GM04503 (cell line): ENCODE measurements at places on chromosomes 6 and 20.

DNA sequence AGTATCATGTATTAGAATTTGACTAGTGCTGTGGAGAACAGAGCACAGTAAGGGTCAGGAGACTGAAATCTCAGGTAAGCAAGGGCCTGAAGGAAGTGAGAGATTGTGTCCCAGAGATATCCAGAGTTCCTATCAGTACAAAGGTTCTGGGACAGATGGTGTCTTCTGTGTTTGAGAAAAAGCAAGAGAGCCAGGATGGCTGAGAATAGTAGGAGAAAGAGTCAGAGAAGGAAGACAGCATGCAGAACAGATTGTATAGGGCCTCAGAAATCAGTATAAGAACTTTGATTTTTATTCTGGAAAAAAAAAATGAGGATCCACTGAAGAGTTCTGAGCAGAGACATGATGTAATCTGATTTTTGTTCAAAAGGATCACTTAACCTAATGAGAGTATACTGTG, 74.8 kb upstream of the PLN start:
- DNase-seq: no peak

GRCh38 chr20:48823960-48824498, 3.8 kb downstream of the PREX1 start:
- peak; percentile 89 for DNase-seq

- no peak for DNase-seq
Measured at GRCh38 chr20:18304618-18305017, 16.3 kb downstream of the ZNF133 start.

DNA sequence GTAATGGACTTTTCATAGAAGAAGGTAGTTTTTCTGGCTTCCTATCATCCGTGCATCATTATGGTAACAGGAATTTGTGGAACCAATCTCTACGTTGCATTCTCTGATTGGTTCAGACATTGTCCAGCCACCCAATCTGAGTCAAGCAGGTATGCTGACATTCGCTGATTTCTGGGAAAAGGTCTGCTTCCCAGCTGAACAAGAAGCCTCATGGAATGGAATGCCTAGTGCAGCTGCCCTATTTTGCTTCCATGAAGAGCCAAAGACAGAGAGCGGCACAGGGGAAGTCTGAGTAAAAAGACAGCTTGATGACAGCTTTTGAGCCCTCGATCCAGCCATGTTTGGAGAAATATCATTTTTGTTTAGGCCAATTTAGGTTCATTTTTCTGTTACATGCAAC, 38.5 kb upstream of the TXLNB start:
- no peak for DNase-seq

DNA sequence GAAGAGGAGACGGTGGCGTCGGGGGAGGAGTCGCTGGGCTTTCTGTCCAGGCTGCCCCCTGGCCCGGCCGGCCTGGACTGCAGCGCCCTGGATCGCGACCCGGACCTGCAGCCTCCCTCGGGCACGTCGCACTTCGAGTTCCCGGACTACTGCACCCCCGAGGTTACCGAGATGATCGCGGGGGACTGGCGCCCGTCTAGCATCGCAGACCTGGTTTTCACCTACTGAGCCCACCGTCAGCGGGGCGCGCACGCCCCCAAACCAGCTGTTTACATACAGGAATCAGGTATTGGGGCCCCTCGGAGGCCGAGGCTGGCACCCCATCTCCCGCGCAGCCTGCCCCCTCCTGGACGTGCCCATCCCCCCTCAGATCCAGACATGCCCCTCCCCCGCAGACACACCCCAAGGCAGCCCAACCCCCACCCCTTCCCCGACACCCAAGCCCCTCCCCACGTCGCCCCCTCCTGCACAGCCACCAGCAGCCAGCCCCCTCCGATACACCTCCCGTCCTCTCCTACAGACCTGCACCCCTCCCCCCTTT, 1.4 kb downstream of the SOX12 start:
- DNase-seq: no peak

DNA sequence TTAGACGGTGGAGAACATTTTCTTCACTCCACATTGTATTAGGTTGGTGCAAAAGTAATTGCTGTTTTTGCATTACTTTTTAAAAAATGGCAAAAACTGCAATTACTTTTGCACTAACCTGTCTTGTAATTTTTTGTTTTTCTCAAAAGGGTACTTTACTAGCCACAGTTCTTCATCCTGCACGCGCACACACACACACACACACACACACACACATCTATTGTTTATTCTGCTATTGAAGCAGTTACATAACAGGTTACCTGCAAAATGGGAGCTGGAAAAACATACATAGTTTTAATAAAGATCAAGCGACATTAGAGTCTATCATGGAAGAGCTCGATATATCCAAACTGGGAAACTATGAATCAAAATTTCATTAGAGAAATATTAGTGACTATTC, 235.2 kb downstream of the SIM1 start:
- DNase-seq: no peak

GRCh38 chr20:4135385-4136077, 120.2 kb upstream of the RNF24 start:
- DNase-seq: peak; percentile 97

- no peak for DNase-seq
Measured at GRCh38 chr6:115999235-115999634, 61.5 kb downstream of the FRK start.

DNA sequence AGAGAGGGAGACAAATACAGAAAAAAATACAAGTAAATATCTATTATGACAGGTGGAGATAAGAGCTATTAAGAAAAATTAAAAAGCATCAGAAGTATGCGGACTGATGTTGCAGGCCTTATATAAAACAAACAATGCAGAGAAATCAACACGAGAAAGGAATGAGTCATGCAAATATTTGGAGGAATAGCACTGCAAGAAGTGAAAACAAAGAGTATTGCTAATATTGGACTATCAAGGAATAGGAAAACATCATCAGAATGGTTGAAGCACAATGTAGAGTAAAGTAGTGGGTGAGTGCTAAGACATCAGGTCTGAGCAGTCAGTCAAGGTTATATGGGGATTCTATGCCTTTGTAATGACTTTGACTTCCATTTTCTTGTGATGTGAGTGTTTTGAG, 657.5 kb upstream of the GJE1 start:
- no peak for DNase-seq

- DNase-seq: peak; percentile 26
Measured at GRCh38 chr20:45290677-45291355, 15.8 kb upstream of the RBPJL start.

GRCh38 chr6:139164001-139164400, 29.1 kb downstream of the HECA start:
- DNase-seq: no peak

- no peak for DNase-seq
Measured at GRCh38 chr20:43550456-43550855, 8.4 kb upstream of the SGK2 start.

DNA sequence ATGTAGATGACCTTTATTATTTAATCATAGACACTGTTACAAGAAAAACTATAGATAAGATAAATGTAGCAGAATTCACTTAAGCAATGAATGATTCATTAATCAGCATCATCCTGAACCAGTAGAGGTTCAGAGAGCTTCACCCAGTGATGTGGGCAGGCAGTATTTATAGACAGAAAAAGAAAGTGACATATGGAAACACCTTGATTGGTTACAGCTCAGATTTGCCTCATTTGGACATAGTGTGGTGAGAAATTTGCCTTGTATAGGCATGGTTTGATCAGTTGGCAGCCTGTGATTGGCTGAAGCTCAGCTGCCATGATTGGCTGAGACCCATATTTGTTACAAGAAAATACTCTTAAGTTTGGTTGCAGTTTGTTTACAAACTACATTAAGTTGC, 4.6 kb downstream of the C6orf58 start:
- DNase-seq: no peak

GRCh38 chr20:59014680-59015389, 4.4 kb upstream of the TUBB1 start:
- DNase-seq: no peak

DNA sequence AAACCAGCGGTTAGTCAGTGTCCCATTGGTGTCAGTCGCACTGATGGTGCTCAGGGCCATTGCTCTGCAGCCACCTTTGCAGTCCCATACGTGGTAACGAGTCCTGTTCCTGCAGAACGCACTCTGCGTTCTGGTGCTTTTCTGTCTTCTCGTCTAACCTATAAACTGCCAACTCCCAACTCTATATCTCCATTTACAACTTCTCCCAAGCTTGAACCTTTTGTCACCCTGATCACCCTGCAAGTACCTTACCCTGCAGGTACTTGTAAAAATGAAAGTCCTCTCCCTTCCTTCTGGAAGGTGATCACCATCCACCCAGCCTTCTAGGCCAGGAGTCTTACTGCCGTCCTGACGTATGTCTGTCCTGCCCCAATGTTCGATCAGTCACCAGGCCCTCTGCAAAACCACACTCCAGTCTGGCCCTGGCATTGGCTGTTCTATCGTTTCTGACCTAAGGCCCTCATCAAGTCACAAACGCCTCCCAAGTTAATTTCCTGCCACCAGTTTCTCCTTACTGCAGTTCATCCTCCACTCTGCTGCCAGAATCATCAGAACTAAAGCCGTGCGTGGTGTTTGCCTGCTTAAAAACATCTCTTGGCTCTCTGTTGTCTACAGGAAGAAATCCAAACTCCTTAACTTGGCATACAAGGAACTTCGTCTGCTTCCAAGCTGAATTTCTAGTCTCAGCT, 7.9 kb downstream of the RREB1 start:
- no peak for DNase-seq

GRCh38 chr6:44967481-44967880, 360.6 kb upstream of the RUNX2 start:
- no peak for DNase-seq

- no peak for DNase-seq
Measured at GRCh38 chr6:11536795-11537194, 754 bp upstream of the TMEM170B start.

GRCh38 chr6:84432619-84433018, 205.2 kb upstream of the CEP162 start:
- DNase-seq: no peak

DNA sequence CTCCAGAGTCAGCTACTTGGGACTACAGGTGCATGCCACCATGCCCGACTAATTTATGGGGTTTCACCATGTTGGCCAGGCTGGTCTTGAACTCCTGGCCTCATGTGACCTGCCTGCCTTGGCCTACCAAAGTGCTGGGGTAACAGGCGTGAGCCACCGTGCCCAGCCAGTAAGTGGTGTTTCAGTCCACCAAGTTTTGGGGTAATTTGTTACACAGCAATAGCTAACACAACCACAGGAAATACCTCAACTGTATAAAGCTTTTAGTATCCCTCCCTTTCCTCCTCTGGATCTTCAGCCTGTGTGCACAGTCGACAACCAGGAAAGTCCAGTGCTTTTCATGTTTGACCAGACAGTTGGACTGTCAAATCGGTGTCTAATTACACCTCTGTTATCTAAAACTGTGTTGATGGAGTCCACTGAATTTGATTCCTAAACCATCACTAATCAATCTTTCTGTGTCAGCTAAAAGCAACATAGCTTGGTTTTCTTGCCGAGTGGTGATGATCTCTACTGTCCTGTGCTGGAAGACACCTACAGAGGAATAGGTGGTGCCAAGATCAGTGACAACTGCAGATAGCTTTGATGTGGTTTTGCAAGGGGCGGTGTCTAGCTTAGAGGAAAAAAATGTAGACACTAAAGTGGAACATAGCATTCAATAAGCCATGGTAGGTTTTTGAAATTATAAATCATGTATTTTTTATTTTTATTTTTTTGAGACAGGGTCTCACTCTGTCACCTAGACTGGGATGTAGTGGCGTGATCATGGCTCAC, 22.2 kb upstream of the ZBTB2 start:
- no peak for DNase-seq

- no peak for DNase-seq
Measured at GRCh38 chr6:69456086-69456485, 340.7 kb downstream of the LMBRD1 start.

GRCh38 chr6:7137335-7138045, 29.7 kb downstream of the RREB1 start:
- no peak for DNase-seq

GRCh38 chr6:166105341-166106075, 62.1 kb downstream of the TBXT start:
- no peak for DNase-seq

DNA sequence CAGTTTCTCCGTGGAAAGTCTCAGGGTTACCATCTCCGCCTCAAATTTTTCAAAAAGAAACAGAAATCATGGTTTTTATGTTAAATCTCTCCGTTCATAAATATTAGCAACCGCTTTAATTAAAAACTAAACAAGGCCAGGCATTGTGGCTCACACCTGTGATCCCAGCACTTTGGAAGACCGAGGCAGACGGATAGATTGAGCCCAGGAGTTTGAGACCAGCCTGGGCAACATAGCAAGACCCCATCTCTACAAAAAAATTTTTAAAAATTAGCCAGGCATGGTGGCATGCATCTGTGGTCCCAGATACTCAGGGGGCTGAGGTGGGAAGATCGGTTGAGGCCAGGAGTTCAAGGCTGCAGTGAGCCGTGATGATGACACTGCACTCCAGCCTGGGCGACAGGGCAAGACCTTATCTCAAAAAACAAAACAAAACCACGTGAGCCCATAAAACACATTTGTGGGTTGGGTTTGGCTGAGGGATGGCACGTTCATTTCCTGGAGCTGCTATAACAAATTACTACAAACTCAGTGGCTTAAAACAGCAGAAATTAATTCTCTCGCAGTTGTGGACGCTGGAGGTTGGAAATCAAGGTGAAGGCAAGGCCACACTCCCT, 223.2 kb downstream of the ZNF217 start:
- no peak for DNase-seq

GRCh38 chr20:46955601-46956556, 61.2 kb downstream of the EYA2 start:
- no peak for DNase-seq

GRCh38 chr6:33828452-33828763, 24.6 kb upstream of the MLN start:
- no peak for DNase-seq

- no peak for DNase-seq
Measured at GRCh38 chr20:55365745-55366144, 639.6 kb downstream of the CBLN4 start.

- DNase-seq: peak; percentile 63
Measured at GRCh38 chr6:38567436-38567835, 72.3 kb downstream of the BTBD9 start.

- DNase-seq: no peak
Measured at GRCh38 chr20:22729616-22730236, 145.4 kb upstream of the FOXA2 start.

DNA sequence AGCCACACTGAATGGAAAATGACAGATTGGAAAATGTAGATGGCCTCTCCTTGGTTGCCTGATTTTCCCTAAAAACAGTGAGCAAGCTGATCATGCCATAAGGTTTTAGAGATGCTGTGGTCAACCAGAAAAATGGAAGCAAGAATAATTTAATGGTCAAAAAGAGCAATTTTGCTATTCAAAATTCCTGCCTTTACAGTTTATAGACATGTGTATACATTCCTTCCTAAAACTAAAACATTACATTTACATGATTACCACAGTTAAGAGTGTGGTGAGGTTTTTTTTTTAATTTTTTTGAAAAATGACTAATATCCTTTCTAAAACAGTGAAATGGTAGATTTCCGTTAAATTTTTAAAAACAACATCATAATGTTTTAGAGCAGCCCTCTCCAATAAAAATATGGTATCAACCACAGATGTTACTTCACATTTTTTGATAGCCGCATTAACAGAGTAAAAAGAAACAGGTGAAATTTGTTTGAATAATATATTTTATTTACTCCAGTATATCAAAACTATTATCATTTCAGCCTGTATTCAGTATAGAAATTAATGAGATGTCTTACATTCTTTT, 407.0 kb upstream of the SOX4 start:
- DNase-seq: no peak
